ENCODE measurements at places on chromosomes 5 and 9.

DNA sequence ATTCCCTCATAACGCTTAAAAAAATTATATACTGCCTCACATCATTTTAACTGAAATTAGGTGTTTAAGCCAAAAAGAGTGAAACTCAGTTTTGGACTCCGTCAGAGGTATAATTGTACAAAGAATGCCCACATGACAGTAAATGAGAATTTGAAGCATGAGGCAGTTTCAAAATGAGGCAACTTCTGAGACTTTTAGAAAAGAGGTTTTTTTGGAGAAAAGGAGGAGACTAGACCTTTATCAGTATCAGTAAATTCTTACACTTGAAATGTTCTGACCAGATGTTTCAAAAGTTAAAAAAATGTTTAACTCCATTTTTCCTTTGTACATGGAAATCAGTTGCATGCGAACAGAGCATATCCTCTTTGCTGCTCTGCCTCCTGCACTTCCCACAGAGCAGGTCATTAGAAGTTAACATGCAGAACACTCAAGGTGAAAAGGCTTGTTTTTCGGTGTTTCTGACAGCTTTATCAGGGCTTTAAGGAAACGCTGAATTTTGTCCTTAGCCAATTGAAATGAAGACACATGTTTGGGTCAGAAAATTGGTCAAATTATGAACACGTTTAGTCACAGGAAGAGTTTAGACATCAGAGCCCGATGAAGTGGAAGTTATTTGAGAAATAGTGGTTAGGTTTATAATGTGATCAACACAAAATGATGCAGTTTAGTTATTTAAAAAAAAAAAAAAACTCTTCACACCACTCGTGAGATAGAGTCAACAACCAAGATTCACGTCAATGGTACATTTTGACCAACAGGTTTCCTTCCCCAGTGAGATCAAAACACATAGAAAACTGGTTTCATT is 59.5 kb downstream of the PIK3R1 start:
- no peak for DNase-seq

GRCh38 chr9:71721855-71722254 is 46.5 kb downstream of the CEMIP2 start:
- no peak for DNase-seq

DNA sequence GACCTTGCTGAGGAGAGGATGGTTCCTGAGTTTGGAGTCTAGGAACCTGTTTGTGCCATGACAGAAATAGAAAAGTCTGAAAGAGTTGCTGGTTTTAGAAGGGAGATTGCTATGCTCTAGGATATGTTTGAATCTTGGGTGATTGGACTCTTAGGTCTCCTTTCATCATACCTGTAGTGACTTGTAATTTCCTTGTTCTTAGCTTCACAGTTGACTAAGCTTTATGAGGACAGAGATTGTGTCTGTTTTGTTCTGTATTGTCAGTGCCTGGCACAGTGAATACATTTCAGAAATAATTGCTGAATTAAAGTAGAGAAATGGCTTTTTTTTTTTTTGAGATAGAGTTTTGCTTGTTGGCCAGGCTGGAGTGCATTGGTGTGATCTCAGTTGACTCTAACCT is 31.5 kb downstream of the GAPVD1 start:
- DNase-seq = no peak

GRCh38 chr9:101219030-101219429 is 165.8 kb downstream of the BAAT start:
- no peak for DNase-seq

GRCh38 chr5:37738057-37738691 is 101.7 kb downstream of the GDNF start:
- DNase-seq = peak; percentile 47

DNA sequence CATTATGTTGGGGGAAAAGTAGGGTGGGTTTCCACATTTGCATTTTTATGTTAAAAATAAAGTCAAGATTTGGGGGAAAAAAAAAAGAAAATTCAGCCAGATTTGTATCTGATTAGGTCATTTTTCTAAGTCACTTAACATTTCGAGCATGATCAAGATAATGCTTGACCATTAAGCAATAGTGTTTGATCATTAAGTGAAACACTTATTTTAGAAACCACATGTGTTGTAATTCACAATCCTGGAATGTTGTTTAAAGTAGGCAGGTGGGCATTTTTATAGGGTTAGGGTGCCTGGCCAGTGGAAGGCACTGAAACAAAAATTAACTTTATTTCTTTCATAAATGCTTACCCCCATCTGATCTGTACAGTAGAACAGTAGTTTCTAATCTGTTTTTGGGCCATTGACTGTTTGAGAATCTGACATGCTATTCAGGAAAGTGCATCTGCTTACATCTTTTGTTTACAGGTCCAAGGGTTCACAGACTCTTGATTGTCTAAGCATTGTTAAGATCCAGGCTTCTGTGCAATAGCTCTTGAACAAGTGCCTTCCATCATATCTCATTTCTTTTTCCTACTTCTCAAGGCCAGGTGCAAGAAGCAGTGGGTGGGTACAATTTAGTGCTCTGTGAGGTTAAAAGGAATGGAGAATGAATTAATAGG is 9.1 kb downstream of the ZCCHC9 start:
- no peak for DNase-seq

GRCh38 chr9:33661176-33661575 is 134.2 kb upstream of the PRSS3 start:
- no peak for DNase-seq

DNA sequence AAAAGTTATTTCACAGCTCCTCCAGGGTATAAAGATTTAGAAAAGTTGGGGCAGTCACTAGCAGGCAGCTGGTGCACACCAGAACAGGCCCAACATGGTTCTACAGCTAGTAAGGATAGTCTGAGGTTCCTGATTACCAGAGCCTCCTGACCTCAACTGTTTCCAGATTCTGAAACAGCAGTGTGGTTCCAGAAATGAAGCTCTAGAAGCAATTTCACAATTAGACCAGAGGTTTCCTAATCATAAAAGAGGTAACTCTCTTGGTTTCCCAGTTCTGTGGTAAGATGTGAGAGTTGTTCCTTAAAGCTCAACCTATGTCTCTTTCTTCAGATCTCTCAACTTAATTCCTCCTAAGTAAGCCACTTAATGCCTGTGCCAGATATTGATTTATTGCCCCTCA is 11.9 kb downstream of the AGTPBP1 start:
- no peak for DNase-seq

DNA sequence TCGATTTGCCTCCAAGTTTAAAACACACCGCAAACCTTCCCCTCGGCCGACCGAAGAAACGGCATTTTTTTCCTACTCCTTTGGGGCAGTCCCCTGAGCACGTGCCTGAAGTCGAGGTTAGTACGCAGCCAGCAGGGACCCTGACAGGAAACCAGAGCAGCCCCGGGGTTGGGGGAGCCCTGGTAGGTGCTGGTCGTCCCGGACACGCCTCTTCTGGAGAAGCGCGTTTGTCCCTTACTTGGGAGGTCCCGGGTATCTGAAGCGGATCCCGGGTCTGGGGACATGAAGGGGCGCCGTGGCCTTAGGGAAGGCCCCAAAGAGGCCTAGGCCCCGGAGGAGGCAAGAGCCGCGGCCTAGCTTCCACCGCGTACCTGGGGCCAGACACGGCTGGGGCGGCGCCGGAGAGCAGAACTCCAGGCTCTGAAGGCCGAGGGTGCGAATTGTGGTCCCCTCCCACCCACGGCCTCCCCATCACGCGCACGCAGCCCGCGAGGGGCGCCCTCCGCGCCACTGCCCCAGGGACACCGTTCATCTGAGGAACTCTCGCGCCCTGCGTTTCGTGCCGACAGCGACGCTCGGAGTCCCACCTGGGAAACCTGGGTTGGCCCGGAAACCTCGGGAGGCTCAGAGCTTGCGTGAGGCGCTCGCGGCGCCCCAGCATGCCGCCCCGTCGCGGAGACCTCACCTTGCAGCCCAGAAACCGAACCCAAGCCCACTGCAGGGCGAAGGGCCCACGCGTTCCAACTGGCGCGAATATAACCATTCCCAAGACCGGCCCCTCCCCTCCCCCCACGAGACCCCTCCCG is 10.4 kb downstream of the OTP start:
- no peak for DNase-seq

- DNase-seq = peak; percentile 86
These were observed 77.3 kb downstream of the MAMDC2 start for GRCh38 chr9:70120834-70121510.

DNA sequence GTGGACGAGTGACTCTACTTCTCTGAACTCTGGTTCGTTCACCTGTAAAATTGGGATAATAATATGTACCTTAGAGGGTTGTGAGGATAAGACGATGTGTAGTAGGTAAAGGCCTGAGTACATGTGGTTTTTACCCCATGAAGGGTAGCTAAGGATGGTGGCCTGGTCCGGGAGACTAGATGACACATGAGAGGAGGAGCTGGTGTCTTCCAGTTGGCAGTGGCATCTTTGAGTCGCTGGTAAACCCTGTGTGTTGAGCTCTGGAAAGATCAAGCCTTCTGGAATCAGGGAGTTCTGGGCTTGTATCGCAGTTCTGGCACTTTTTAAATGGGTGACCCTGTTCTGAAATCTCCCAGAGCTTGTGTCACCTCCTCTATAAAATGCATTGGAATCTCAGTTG is 166.4 kb upstream of the ZNF618 start:
- DNase-seq = no peak

DNA sequence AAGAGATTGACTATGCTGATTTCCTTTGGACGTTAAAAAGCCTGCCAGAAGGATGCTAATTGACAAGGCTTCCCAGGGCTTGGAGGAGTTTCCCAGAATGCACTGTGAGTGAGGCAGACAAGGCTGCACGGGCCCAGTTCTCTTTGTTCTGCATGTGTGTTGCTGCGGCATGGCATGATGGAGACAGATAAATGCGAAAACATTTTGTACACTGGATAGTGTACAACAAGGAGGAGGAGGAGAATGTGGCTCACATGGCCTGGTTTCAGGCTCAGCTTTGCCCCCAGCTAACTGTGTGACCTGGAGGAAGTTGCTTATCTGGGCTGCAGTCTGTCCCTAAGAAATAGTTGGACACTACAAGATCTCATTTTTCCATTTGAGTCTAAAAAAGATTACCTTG is 135.5 kb upstream of the CPEB4 start:
- no peak for DNase-seq

DNA sequence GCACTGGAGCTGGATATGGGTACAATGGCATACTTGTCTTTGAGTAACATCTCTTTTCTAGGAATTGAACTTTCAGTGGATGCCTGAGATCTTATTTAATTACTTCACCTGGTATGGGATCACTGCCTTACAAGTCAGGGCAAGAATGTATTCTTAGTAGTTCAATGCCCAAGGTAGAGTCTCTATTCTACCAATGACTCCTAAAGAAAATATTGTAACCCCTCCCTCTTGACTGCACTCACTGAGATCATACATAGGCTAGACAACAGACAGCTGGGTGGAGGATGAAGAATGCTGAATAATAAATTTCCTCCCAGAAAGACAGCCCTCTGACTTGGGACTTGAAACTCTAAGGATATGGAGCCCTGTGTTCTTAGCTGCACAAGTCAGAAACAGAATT is 1216.3 kb upstream of the ACO1 start:
- DNase-seq = no peak

- DNase-seq = peak; percentile 35
These were observed 51.5 kb downstream of the SHOC1 start for GRCh38 chr9:111743275-111743674.

All from GM03348 (cell line).